Stimulated activated CD4-positive, alpha-beta T cell treated with anti-CD3 and anti-CD28 coated beads, TNF-alpha, amount 100 ng/mL, for 24 hours (primary cell): ENCODE measurements at places on chromosomes 12 and 14.

- DNase-seq = no peak
Measured at GRCh38 chr14:100086361-100086760, 21.1 kb downstream of the EVL start.

DNA sequence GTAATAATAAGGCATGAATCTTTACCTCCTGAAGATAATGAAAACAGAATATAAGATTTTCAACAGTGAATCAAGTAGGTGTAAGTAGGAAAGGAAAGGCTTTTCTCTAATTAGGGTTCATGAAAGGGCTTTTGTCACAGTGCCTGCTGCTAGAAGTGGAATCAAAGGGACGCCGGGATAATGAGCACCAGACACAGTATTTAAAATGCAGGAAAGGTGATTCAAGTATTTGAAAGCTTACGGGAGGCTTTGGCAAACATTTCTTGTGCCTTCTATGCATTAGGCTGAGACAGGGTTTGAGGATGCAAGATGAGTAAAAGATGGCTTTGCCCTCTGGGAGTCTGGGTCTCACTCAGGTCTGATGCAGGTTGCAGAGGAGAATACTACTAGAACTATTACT, 70.5 kb upstream of the ANO4 start:
- DNase-seq = no peak

DNA sequence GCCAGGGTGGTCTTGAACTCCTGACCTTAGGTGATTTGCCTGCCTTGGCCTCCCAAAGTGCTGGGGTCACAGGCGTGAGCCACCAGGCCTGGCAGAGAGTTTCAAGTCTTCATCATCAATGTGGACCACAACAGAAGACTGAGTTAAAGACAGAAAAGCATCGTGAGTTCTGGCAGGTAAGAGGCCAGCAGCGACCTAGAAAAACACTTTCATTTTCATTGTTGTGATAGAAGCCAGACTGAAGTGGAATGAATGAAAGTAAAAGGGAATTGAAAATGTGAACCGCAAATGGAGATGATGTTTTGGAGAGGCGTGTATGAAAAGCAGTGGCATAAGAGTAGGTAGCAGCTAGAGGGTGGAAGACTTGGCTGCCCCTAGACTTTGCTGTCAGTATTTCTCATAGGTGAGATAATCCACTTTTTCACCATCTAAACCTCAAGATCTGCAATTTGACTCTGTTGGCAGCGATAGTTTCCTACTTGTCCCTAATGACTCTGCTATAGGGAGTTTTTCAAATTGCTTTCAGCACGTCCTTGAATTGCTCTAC, 47.1 kb upstream of the PLEKHA5 start:
- DNase-seq = no peak

- no peak for DNase-seq
Measured at GRCh38 chr12:17661250-17661649, 428.7 kb downstream of the RERGL start.

DNA sequence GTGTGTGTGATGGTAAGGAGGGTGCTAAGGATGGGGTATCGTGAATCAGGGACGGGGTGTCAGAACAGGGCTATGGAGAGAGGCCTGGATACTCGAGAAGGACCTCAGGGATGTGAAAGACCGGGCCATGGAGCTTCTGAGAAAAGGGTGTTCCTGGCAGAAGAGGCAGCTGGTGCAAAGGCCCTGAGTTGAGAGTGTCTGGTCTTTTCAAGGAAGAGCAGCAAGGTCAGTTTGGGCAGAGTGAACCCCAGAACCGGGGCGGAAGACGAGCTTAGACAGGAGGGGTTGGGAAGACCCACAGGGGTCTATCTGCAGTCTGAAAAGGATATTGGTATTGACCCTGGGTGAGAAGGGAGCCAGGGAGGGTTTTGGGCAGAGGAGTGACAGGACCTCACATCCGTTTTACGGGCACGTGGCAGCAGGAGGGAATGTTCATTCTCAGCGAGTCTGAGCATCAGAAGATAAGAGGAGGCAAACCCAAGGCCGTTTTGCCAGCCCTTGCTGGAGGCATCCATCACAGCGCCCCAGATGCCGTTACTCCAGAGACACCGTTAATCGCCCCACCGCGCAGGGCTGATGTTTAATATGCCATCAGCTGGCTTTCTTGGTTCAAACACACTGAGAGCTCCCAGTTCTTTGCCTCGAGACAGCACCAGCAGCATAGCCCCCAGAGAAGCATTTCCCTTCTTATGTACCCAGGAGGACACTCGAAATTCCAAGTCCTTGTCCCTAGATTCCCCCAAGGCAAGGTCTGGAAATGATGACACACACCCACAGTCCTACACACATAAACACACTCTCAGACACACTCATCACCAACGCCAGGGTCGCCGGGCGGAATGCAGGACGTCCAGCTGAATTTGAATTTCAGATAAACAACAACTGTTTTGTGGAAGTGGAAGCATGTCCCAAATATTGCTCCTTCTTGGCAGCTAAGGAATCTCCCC, 41.4 kb upstream of the EML1 start:
- no peak for DNase-seq

DNA sequence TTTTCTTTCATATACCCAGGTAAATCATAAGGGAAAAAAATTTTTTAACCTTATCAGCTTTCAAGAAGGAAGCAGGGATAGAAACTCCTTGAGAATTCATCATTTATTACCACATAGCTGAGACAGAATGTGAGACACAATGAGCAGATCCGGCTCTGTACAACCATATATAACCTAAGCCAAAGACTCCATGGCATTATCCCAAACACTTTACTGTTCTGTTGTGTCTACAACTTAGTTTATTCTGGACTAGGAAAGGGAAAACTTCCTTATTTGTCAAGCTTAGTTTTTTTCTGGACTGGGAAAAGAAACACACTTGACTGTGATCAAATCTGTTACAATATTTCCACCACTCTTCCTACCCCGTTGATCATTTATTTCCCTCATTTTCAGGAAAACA, 38.3 kb upstream of the CATSPERB start:
- DNase-seq = no peak

DNA sequence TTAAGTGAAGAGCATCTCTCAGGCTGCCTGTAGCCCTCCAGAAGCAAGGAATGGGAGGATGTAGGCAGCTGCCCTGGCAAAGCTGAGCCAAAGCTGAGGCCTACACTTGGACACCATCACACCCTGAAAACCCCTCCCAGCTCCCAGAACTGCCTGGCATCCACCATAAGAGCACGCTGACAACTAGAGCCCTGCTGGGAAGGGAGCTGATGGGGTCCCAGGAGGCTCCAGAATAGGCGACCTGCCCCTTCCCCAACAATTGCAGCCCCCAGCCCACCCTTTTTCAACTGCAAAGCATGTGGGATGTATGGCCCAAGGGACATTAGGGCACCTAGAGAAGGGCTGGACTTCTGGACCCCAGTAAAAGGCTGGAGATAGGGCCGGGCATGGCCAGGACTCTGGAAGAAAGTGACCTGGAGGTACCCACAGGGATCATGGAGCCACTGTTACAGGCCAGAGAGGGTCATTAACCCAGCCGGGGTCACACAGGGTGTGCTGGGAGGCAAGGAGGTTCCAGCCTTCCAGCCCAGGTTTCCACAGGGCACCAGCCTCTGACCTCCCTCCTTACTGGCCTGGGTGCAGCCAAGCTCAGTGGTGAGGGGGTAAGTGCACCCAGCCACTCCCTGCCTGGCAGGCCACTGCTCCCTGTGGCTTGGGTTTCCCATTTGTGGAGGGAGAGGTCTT, 27.8 kb downstream of the FAM222A start:
- DNase-seq = no peak

DNA sequence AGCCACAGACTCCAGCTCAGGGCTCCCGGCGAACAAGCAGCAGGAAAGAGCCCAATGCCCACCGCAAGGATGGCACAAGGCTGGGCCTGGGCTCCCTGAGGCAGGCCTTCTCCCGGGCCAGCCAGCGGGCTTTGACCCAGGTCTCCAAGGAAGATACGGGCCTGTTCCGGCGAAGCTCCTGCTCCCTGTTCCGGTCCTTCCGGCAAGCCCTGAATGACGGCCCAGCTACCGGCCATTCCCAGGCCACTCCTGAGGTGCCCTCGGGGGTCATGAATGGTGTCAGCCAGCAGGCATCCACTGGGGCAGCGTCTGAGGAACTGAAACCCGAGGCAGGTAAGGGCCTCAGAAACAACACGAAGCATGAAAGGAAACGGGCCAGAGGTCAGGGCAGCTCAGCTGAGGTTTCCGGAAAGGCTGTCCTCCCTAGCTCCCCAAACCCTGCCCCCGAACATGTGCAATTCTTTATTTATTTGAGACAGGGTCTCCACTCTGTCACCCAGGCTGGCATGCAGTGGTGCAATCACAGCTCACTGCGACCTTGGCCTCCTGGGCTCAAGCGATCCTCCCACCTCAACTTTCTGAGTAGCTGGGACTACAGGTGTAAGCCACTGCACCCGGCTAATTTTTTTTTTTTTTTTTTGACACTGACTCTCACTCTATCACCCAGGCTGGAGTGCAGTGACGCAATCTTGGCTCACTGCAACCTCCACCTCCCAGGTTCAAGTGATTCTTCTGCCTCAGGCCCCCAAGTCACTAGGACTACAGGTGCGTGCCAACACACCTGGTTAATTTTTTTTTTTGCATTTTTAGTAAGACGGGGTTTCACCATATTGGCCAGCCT, 6.0 kb downstream of the EXOC3L4 start:
- no peak for DNase-seq

- DNase-seq = no peak
Measured at GRCh38 chr14:51783765-51784164, 76.6 kb upstream of the GNG2 start.

- DNase-seq = no peak
Measured at GRCh38 chr14:80468331-80469122, 257.2 kb upstream of the DIO2 start.

DNA sequence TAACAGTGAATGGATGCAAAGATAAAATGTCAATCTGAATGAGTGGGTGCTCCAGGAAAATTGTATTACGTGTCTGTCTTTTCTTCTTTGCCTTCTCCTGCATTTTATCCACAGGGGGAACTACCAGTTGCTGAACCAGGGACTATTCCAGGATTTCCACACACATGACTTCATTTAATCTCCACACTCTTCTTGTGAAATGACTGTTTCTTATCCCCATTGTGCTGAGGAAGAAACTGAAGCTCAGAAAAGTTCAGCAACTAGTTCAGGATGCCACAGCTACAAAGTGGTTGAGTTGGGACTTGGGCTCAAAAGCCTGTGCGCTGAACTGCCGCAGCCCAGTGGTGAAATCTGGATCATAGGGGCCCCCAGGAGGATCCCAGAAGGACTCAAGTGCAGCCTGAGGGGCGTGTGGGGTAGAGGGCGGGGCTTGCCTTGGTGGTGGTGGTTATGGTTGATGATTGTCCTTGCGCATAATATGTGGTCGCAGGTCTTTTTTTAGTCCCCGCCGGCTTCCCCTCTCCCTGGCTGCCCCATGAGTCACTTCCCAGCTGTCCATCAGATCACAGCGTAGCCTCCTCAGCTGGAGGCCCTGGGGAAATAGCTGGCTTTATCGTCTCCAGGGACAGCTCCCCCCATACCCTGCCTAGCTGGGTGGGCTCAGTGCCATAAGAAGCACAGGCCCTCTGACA, 235.2 kb upstream of the CRY1 start:
- no peak for DNase-seq

DNA sequence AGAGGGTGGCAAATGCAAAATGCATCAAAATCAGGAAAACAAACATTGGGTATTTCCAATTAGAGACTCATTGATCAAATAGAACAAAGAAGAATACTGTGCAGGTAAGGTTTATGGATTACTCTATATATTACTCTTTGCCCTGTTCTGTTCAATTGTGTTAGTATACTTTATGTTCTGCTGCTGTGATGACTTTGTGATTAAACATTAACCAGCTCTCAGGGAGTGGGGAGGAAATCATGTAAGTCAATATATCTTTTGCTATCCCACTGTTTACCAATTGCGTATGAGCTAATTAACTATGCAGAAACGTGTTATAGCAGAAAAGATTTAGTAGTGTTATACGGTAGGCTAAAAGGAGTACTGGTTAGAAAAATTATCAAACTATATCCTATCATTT, 129.4 kb downstream of the PDE3A start:
- DNase-seq = no peak

GRCh38 chr12:55972042-55972441, 1.8 kb upstream of the RAB5B start:
- no peak for DNase-seq

DNA sequence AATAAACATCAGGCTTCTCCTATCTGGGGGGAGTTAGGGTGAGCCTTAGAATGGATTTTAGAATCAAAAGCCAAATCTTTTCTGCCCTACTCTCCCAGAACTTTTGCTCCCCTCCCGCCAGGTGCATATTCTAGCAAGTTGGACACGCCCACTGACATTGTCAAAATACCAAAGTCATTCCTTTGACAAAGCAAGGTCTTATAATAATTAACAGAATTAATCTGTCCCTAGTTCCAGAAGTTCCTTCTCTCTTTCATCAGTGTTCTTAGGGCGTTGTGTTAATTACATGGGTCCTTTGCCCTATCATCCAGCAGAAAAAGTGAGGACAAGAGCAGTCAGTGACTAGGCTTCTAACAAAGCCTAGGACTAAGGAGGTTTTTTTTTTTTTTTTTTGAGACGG, 2.4 kb downstream of the PRR13 start:
- no peak for DNase-seq

DNA sequence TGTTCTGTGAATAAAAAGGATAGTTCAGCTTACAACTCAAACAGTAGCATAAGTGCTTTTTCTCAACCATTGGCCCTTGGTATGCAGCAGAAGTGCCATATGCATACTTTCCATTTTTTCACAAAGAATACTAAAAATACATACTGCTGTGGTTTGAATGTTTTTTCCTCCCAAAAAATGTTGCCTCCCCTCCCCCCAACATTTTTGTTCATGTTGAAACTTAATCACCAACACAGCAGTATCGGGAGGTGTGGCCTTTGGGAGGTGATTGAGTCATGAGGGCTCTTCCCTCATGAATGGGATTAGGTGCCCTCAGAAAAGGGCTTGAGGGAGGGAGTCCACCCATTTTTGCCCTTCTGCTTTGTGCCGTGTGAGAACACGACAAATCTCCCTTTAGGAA, 198.6 kb downstream of the ESR2 start:
- DNase-seq = no peak

GRCh38 chr14:78709795-78710557, 539.8 kb downstream of the NRXN3 start:
- DNase-seq = no peak

- no peak for DNase-seq
Measured at GRCh38 chr14:50733494-50733893, 65.4 kb upstream of the SAV1 start.
